Kidney epithelial cell (primary cell): ENCODE measurements at places on chromosomes 7 and 10. TPM values are rescaled to one million over a fixed set of nuclear protein-coding genes. Genes with fewer than 3 reads are reported as not detected.

SPDYE6 gene
- total RNA-seq = not detected in 2 replicates

TRIM73 gene
- 0.48 TPM in 1 of 2 replicates, not detected in the other for total RNA-seq

CXCL12 gene
- total RNA-seq = 13.0 and 13.5 TPM in 2 replicates

AKR1B15 gene
- total RNA-seq = 0.27 TPM in 1 of 2 replicates, not detected in the other

FAM237B gene
- total RNA-seq = not detected in 2 replicates

CYP2C19 gene
- total RNA-seq = not detected in 2 replicates

TMEM196 gene
- total RNA-seq = not detected in 2 replicates

CRPPA gene
- total RNA-seq = 1.4 and 1.8 TPM in 2 replicates

DGKI gene
- total RNA-seq = 3.5 and 6.4 TPM in 2 replicates

VWDE gene
- total RNA-seq = 1.4 and 3.3 TPM in 2 replicates

PRR15 gene
- 16.2 and 21.4 TPM in 2 replicates for total RNA-seq
